ENCODE measurements at places on chromosomes 3 and 15.

DNA sequence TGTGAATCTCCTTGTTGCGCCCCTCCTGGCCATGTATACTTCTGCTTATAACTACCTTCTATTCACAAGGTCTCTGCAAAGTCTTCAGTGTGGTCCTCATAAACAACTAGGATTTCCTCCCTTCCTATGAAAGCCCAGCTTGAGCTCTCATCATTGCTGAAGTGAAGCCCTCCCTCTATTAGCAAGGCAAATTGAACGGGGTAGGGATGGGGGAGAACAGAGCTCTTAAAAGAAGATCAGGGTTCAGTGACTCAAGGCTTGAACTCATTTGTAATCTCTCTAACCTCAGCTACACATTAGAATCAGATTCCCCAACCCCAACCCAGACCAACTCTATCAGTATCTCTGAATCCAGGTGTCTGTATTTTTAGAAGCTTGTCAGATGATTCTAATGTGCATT lies 88.3 kb upstream of the ST8SIA2 start:
- DNase-seq: no peak

GRCh38 chr3:95407709-95408463 lies 1345.0 kb downstream of the NSUN3 start:
- DNase-seq: no peak

DNA sequence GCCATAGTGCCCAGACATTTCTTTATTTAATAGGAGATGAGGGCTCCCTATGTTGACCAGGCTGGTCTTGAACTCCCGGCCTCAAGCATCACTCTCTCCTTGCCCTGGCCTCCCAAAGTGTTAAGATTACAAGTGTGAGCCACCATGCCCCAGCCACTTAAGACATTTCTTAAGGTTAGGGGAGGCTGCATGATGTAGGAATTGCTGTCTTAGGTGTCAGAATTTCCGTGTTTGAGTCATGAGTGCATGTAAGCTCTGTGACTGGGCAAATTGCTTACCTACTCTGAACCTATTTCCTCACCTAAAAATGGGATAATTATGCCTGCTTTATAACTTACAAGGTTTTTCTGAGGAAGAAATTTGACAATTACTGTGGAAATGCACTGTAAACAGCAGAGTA lies 34.2 kb upstream of the SIAH2 start:
- no peak for DNase-seq

- no peak for DNase-seq
Measured at GRCh38 chr3:114336122-114336697, 42.4 kb downstream of the TIGIT start.

DNA sequence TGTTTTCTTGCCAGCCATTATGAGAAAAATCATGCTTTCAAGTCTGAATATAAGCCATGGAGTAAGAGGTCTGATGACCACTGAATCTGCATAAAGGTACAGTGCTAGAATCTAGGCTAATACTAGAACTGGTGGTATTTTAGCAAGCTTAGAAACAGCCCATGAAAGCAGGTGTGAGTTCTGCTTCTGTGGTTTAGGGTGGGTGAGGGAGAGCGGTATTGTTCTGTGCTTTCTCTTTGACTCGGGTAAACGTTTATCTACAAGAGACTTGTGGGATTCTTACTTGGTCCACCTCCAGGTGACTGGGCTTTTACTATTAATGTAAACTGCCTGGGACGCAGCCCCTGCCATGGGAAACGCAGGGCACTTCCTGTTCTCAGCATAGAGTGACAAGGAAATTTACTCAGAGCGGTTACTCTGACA lies 55.2 kb downstream of the PGPEP1L start:
- no peak for DNase-seq

DNA sequence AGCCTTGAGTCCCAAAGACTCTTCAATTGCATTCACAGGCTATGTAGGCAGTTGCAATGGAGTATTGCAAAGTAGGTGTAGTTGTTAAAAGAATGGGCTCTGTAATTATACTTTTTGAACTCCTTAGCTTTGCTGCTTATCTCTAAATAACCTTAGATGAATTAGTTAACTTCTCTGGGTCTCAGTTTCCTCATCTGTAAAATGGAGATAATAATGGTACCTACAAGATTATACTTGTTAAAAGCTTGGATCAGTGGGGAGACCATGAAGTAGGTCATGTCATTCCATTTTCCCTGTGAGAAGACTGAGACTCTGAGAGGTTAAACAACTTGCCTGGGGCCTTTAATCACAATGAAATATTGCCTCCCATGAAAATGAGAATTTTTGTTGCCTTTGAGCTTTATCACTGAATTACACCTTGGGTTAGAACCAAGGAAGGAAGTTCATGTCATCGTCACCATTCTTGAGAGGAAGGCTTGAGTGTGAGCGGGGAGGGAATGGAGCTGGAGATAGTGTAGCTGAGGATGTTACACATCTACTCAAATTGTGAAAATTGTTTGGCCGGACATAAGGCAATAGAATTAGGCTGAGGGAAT lies 38.1 kb downstream of the CTDSPL start:
- DNase-seq: no peak
